NB4 (cell line): ENCODE measurements at places on chromosomes 3 and 15.
A peak's percentile ranks its signal among the peaks of the same experiment; 100 is the strongest.

- DNase-seq = no peak
Measured at GRCh38 chr15:100703671-100704070, 101.3 kb downstream of the ASB7 start.

- DNase-seq = no peak
Measured at GRCh38 chr3:99319961-99320360, 318.4 kb upstream of the COL8A1 start.

GRCh38 chr15:80695911-80696661 lies 976 bp downstream of the ABHD17C start:
- DNase-seq = no peak

DNA sequence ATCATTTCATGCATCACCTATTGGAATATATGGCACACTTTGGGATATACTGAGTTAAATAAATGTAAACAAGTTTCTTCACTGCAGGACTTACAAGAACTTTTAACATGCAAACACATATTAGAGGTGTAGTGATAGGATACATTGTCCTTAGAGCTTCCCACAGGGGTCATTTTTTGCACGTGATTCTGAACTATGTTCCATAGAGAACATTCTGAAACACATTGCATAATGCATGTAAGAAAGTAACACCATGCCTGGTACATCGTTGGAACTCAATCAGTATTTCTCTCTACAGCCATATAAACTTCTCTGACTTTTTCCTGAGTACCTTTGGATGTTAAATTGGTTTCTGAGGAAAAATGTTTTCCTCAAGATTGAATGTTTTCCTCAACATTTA lies 28.3 kb downstream of the MRAS start:
- DNase-seq = no peak

- DNase-seq = peak; percentile 42
Measured at GRCh38 chr15:42118650-42119445, 24.5 kb upstream of the PLA2G4D start.

DNA sequence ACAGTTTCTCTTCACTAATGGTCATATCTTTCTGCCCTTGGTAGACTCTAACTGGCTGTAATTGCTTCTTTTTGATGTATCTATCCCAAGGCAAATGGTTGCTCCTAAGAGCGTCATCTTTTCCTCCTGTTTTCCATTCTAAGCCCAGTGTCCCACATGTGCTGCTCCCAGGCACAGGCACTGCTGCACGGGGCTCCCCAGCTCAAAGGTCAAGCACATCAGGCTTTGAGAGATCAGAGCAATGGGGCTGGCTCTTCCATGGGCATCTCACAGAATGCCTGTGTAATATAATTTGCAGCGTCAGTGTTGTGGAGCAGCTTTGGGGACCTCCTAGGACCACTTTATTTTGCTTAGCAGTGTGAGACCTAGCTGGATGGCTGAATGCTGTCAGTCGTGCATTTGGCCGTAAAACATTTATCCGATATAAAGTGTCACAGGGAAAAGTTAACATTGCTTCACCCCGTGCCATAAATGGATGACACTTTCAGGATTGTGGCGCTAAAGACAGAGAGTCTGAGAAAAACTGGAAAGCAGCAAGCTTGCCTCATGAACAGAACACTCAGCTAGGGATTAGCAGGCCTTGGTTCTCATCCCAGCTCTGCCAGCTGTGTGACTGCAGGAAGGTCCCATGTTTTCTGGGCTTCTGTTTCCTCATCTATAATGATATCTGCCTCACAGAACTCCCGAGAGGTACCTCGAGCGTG lies 277.5 kb upstream of the TBL1XR1 start:
- DNase-seq = no peak

DNA sequence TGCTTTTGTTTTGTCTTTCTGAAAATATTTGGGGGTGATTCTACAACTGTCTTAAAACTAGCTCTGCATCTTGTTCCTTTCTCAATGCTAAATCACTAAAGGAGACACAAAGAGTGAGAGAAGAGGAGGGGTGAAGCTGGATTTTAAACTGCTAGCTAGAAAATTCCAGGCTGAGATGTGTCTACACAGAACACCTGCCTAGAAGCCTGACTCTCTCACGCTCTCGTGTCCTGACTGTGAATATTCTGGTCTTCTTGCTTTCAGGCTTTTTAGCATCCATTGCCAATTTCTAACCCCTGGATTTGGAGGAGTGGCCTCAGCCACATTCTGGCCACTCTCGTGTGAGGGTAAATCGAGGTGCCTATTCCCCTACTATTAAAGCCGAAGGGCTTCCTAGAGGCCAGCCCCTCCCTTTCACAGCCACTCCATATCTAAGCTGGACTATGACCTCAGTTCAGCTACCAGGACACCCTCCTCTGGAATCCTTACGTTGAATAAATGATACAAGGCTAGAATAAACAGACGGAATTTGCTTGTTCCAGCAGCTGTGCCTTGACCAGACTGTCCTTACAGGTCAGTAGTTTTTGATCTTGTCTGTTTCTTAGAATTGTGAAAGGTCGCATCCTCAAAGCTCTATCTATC lies 148.2 kb upstream of the FEZF2 start:
- no peak for DNase-seq

DNA sequence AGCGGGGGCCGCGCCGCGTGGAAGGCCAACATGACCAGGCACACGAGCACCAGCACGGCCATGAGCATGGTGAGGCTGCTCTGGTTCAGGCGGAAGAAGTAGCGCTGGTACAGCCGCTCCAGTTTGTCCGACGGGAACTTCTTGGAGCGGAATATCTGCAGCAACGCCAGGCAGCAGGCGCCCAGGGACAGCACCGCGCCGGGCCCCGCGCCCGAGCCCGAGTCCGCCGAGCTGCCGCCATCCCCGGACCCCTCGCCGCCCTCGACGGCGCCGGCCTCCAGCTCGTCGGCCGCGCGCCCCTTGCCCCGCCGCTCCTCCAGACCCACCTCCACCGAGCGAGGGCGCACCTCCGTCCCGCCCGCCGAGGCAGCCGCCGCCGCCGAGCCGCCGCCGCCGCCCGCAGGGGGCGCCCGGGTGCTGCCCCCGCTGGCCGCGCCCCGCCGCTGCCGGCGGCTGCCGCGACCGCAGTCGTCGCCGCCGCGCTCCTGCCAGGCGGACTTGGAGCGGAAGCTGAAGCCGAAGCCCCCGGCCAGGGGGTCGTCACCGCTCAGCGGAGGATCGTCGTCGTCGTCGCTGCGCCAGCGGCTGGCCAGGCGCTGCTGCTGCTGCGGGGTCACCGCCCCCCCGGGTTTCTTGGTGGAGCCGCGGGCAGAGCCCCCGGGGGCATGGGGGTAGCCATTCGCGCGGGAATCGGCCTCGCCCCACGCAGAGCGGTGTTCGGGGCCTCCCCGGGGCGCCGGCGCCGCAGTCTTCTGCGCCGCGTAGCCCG lies 957 bp downstream of the ADCY5 start:
- DNase-seq = no peak

- no peak for DNase-seq
Measured at GRCh38 chr3:123344907-123345594, 103.8 kb downstream of the ADCY5 start.

- DNase-seq = no peak
Measured at GRCh38 chr3:135081856-135082434, 286.9 kb downstream of the EPHB1 start.

GRCh38 chr15:70717237-70717793 lies 46.0 kb downstream of the UACA start:
- no peak for DNase-seq

GRCh38 chr15:91043202-91043874 lies 20.9 kb upstream of the VPS33B start:
- no peak for DNase-seq

GRCh38 chr15:65824941-65825544 lies 33.0 kb upstream of the DENND4A start:
- no peak for DNase-seq

DNA sequence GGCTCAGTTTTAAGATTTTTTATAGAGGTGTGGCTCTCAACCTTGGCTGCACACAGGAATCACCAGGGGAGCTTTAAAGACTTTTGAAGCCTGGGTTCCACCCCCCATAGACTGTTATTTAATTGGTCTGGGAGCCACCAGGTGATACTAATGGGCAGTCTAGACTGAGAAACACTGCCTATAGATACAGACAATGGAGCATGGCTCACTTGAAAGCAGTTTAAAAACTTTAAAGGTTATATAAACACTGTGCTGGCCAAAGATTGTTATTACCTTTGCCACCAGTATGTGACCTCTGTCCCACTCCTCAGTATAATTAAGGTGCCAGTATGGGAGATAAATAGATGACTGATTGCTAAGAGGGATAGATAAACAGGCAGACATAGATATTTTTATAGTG lies 3.8 kb downstream of the GOLIM4 start:
- no peak for DNase-seq

- peak; percentile 11 for DNase-seq
Measured at GRCh38 chr3:139588450-139588849, 48.9 kb upstream of the RBP1 start.

GRCh38 chr3:156583469-156583868 lies 28.6 kb upstream of the SSR3 start:
- DNase-seq = no peak

GRCh38 chr3:117611211-117611610 lies 901.6 kb downstream of the TUSC7 start:
- no peak for DNase-seq

DNA sequence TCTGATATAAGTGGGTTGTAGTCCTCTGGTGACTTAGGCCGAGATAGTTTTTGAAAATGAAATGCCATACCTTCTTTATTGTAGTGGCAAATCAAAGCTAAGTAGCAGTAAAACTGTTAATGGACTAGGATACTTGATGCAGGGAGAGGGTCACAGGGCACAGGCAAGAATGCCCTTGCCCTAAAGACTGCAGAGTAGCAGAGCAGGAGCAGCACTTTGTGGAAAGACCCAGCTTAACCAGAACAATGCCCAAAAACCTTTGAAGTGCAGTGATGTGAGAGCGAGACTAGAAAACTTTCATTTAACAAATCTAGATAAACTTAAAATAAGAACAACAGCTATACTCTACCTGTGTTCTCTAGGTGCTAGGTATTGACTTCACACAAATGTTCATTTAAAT lies 121.9 kb downstream of the MBNL1 start:
- no peak for DNase-seq

GRCh38 chr15:52759969-52760368 lies 30.2 kb downstream of the ONECUT1 start:
- no peak for DNase-seq

DNA sequence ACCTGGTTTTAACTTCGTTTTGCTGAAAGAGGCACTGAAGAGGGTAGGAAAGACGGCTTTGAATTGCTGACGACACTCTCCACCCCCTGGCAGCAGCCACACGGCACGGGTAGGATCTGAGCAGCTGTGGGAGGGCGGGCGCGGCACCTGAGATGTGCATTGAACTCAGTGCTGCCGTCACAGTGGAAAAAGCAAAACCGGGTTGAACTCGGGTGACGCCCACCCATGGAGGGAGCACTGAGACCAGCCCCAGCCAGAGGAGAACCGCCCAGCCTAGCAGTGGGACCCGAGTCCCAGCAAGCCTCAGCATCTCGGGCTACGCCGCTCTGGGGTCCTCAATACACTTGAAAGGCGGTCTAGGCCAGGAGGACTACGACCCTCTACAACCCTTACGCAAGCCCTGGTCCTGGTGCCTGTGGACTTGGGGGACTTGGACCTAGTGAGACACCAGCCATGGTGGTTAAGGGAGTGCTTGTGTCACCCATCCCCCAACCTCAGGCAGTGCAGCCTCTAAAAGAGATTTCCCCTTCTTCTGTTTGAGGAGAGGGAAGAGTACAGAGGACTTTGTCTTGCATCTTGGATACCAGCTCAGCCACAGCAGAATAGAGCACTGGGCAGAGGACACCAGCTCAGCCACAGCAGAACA lies 50.0 kb upstream of the RPL35A start:
- DNase-seq = no peak

DNA sequence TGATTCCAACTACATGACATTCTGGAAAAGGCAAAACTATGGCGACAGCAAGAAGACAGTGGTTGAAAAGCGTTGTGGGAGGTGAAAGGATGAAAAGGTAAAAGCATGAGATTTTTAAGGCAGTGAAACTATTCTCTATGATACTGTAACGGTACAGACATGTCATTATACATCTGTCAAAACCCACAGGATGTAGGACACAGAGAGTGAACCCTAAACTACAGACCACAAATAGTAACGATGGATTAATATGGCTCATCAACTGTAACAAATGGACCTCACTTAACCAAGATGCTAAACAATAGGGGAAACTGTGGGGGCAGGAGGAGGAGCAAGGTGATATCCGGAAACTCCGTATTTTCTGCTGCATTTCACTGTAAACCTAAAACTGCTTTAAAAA lies 39.1 kb downstream of the MYO9A start:
- no peak for DNase-seq

GRCh38 chr3:188380722-188381121 lies 226.8 kb downstream of the LPP start:
- DNase-seq = no peak

DNA sequence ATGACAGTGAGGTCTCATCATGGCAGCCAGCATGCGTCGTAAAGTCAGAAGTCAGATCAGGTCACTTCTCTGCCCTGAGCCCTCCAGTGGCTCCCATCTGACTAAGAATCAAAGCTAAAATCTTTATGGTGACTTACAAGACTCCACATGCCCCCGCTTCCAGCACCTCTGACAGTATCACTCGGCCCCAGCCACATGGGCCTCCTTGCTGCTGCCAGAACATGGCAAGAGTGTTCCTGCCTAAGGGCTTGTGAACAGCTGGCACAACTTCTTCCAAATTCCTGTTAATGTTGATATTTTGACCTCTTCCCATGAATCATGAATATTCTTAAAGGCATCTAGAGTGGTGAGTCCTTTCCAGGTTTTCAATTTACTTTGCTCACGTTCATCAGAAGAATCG lies 20.5 kb downstream of the POLR2M start:
- no peak for DNase-seq

DNA sequence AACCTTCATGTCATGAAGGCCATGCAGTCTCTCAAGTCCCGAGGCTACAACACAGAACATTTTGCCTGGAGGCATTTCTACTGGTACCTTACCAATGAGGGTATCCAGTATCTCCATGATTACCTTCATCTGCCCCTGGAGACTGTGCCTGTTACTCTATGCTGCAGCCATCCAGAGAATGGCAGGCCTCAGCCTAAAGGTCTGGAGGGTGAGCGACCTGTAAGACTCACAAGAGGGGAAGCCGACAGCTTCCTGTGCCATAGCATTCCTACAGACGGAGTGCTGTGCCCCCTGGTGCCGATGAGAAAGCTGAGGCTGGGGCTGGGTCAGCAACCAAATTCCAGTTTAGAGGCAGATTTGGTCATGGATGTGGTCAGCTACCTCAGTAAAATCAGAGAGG lies 51.3 kb upstream of the CADPS start:
- DNase-seq = no peak
